Muscle of leg (tissue), 16 donors: ENCODE measurements at places on chromosomes 2 and 18. TPM values are rescaled to one million over a fixed set of nuclear protein-coding genes. Genes with fewer than 3 reads are reported as not detected.

GRCh38 chr2:55425431-55425831, 5.8 kb upstream of the CCDC88A start:
- H3K4me1 ChIP-seq: peaks cover 6% of the 10 kb centered on the region
- DNase-seq: no peak
- H3K36me3 ChIP-seq: no peaks in the 10 kb centered on the region
- no peaks in the 10 kb centered on the region for H3K27me3 ChIP-seq
- no peak overlapping the region for H3K27ac ChIP-seq
- H3K4me3 ChIP-seq: no peak overlapping the region

DNA sequence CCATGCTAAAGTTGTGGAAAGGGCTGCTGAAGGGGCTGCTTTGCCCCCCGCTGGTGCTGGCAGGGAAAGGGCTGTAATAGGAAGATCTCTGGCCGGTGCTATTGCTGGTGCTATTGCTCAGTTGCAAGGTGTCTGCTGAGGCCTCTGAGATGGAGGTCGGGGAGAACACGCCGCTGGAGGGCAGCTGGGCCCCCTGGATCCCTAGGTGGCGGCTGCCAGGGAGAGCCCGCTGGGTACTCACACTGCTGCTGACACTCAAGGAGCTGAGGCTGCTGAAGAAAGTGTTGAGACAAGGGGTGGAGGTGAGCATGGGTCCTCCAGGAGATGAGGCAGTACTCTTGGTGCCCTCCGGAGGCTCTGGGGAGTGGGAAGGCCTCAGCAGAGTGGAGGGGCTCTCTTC, 4.2 kb downstream of the FOXI3 start:
- H3K27me3 ChIP-seq: peaks cover 53% of the 10 kb centered on the region
- H3K4me1 ChIP-seq: peaks cover 4% of the 10 kb centered on the region
- H3K36me3 ChIP-seq: no peaks in the 10 kb centered on the region
- no peak for DNase-seq
- H3K27ac ChIP-seq: no peak overlapping the region

DNA sequence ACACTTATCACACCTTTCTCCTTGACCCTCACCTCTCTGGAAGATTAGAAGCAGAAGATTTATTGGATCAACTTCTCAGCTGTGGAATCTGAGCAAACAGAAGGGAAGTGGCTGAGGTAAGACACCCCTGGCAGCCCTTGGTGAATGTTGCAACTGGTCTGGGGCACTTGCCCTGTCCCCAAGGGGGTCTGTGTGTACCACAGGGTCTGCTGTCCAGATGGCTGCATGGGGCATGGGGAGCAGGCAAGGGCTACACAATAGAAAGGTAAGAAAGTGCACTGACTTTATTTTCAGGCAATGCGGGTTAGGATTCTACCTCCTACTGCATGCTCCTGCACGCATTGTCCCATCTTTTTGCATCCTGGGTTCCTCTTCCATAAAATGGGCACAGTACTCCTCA, 238.4 kb upstream of the SMAD2 start:
- H3K27ac ChIP-seq: no peak overlapping the region
- H3K27me3 ChIP-seq: no peaks in the 10 kb centered on the region
- DNase-seq: no peak
- no peak overlapping the region for H3K4me3 ChIP-seq
- peaks cover 35% of the 10 kb centered on the region for H3K4me1 ChIP-seq
- H3K36me3 ChIP-seq: no peaks in the 10 kb centered on the region

- H3K27me3 ChIP-seq: no peaks in the 10 kb centered on the region
- DNase-seq: peak; percentile 17
- no peak overlapping the region for H3K4me3 ChIP-seq
- peaks cover 28% of the 10 kb centered on the region for H3K36me3 ChIP-seq
- H3K4me1 ChIP-seq: no peaks in the 10 kb centered on the region
Measured at GRCh38 chr2:218679119-218679518, 7.2 kb downstream of the STK36 start.

- no peak overlapping the region for H3K27ac ChIP-seq
- H3K27me3 ChIP-seq: no peaks in the 10 kb centered on the region
- H3K4me1 ChIP-seq: peaks cover 6% of the 10 kb centered on the region
- peaks cover 2% of the 10 kb centered on the region for H3K36me3 ChIP-seq
- no peak for DNase-seq
Measured at GRCh38 chr18:6793455-6793854, 63.9 kb downstream of the ARHGAP28 start.

DNA sequence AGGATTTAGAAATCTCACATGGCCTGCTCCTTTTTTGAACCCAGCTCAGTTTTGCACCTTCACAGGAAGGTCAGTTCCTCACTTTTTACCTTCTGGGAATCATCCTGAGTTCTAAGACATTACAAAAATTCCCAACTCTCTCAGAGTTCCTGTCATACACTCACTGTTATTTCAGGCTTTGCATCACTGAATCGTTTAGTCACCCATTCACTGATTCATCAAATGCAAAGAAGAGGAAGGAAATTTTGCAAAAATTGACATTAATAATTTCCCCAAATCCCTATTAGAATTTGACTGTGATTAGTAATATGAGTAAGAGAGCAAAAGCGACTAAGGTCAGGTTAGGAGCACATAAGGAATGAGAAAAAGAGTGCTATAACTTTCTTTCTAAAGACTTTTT, 197.5 kb downstream of the PDE1A start:
- H3K4me3 ChIP-seq: no peak overlapping the region
- H3K36me3 ChIP-seq: no peaks in the 10 kb centered on the region
- DNase-seq: no peak
- no peaks in the 10 kb centered on the region for H3K4me1 ChIP-seq

DNA sequence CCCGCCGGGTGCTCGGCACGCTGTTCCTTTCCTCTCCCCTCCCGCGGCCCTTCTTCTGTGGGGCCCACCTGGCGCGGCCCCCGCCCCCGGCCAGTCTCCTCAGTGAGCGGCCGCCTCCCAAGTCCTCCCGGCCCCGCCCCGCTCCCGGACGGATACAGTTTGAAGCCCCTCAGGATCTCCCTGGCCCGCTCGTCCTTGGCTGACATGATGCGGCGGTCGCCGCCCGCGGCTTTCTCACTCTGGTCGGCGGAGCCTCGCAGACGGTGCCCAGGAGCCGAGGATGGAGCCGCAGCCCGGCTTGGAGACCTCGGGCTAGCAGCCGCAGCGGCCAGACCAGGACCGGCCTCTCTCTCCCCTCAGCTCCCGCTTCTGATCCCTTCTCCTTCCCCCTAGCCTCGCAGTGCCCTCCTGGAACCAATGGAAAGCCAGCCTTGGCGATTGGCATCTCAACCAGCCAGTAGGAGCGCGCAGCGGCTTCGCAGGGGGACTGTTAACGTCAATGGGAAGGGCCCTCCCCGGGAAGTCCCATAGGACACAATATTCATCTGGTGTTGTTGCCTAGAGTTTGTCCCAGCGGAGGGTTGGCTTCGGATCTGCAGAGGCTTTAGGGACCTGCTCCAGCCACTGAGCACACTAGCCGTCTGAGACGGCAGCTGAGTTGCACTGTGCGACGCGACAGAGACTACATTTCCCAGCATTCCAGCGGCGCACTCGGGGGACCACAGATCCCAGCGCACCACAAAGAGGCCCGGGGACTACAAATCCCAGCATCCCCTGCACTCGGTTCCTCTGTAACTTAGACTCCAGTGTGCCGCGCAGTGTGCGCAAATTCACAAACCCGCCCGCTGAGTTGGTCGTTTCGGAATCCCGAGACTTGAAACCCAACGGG, at the start of gene PDE6D:
TSS of gene PDE6D (minus strand) at position 374 of the 889 bp plus-strand sequence. CDS start at position 206, 168 bp downstream.
- peaks cover 12% of the 10 kb centered on the region for H3K4me1 ChIP-seq
- peak within 1 kb of the TSS; percentile 87 for H3K27ac ChIP-seq
- no peaks in the 10 kb centered on the region for H3K27me3 ChIP-seq
- DNase-seq: peak; percentile 100

DNA sequence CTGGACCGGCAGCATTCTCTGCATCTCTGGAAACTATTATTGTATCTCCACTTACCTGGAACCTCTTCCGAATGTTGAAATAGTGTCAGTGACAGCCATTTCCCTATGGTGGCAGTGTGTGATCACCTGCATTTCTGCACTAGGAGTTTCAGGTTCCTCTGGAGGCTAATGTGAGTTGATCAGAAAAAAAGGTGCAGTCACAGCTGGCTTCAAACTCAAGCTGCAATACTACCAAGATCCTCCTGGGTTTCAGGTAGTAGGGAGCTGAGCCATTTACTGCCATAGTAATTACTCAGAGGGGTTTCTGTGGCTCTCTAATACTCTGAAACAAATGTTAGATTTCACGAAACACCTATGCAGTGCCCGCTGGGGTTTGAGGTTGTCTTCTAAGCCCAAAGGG, 183.5 kb upstream of the OSR1 start:
- H3K36me3 ChIP-seq: no peaks in the 10 kb centered on the region
- peaks cover 2% of the 10 kb centered on the region for H3K4me1 ChIP-seq
- no peak overlapping the region for H3K4me3 ChIP-seq
- DNase-seq: no peak

- H3K4me1 ChIP-seq: no peaks in the 10 kb centered on the region
- no peak overlapping the region for H3K4me3 ChIP-seq
- no peaks in the 10 kb centered on the region for H3K36me3 ChIP-seq
Measured at GRCh38 chr2:35228584-35228983, 1127.0 kb upstream of the CRIM1 start.

GRCh38 chr2:181741756-181742155, 61.4 kb upstream of the NEUROD1 start:
- H3K27ac ChIP-seq: no peak overlapping the region
- H3K4me1 ChIP-seq: no peaks in the 10 kb centered on the region
- DNase-seq: peak; percentile 10
- H3K4me3 ChIP-seq: no peak overlapping the region
- no peaks in the 10 kb centered on the region for H3K36me3 ChIP-seq

- H3K27me3 ChIP-seq: no peaks in the 10 kb centered on the region
- no peak for DNase-seq
- H3K4me1 ChIP-seq: no peaks in the 10 kb centered on the region
- no peak overlapping the region for H3K27ac ChIP-seq
- no peak overlapping the region for H3K4me3 ChIP-seq
Measured at GRCh38 chr2:207459990-207460757, 69.6 kb upstream of the CREB1 start.

GRCh38 chr18:56270671-56271250, 367.6 kb downstream of the TXNL1 start:
- H3K27ac ChIP-seq: no peak overlapping the region
- H3K4me1 ChIP-seq: peaks cover 9% of the 10 kb centered on the region
- H3K27me3 ChIP-seq: no peaks in the 10 kb centered on the region
- H3K4me3 ChIP-seq: no peak overlapping the region
- no peak for DNase-seq
- no peaks in the 10 kb centered on the region for H3K36me3 ChIP-seq

- H3K4me3 ChIP-seq: no peak overlapping the region
- no peak for DNase-seq
- H3K27me3 ChIP-seq: no peaks in the 10 kb centered on the region
Measured at GRCh38 chr2:189658306-189659212, 2.7 kb upstream of the ASNSD1 start.

GRCh38 chr2:20023688-20024087, 11.2 kb upstream of the MATN3 start:
- peaks cover 11% of the 10 kb centered on the region for H3K36me3 ChIP-seq
- DNase-seq: no peak
- H3K27me3 ChIP-seq: no peaks in the 10 kb centered on the region

GRCh38 chr18:5627776-5628511, 84.1 kb upstream of the EPB41L3 start:
- peaks cover 40% of the 10 kb centered on the region for H3K27me3 ChIP-seq
- peak overlapping the region; percentile 63 for H3K4me3 ChIP-seq
- no peaks in the 10 kb centered on the region for H3K36me3 ChIP-seq
- no peak for DNase-seq
- no peak overlapping the region for H3K27ac ChIP-seq

GRCh38 chr2:150101947-150102346, 385.5 kb downstream of the RND3 start:
- H3K4me1 ChIP-seq: no peaks in the 10 kb centered on the region
- no peak overlapping the region for H3K4me3 ChIP-seq
- no peak for DNase-seq
- no peak overlapping the region for H3K27ac ChIP-seq

- no peak overlapping the region for H3K27ac ChIP-seq
- no peak overlapping the region for H3K4me3 ChIP-seq
- no peaks in the 10 kb centered on the region for H3K4me1 ChIP-seq
- no peaks in the 10 kb centered on the region for H3K36me3 ChIP-seq
- H3K27me3 ChIP-seq: no peaks in the 10 kb centered on the region
Measured at GRCh38 chr2:39409697-39410389, 27.2 kb downstream of the MAP4K3 start.

GRCh38 chr18:32372381-32373061, 98.2 kb downstream of the GAREM1 start:
- H3K4me1 ChIP-seq: peaks cover 4% of the 10 kb centered on the region
- no peak overlapping the region for H3K4me3 ChIP-seq
- no peaks in the 10 kb centered on the region for H3K27me3 ChIP-seq

DNA sequence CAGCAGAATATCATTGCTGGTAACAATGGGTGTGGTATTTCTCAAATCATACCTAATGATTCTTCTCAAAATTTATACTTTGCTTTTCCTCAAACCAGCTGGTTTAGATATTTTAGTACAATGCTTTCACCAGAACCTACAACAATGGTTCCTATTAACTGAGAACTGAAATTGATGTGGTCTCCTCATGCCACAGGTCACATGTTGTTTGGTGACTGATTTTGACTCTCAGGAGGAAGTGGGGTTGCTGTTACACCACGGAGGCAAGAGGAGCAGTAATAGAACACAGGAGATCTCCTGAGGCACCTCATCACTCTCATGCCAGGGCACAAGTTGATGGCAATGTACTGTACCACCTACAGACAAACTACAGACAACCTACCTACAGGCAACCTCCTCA, 3.0 kb upstream of the CEP68 start:
- H3K27ac ChIP-seq: no peak overlapping the region
- no peaks in the 10 kb centered on the region for H3K36me3 ChIP-seq
- peaks cover 16% of the 10 kb centered on the region for H3K4me1 ChIP-seq
- H3K27me3 ChIP-seq: no peaks in the 10 kb centered on the region
- no peak overlapping the region for H3K4me3 ChIP-seq
- no peak for DNase-seq

DNA sequence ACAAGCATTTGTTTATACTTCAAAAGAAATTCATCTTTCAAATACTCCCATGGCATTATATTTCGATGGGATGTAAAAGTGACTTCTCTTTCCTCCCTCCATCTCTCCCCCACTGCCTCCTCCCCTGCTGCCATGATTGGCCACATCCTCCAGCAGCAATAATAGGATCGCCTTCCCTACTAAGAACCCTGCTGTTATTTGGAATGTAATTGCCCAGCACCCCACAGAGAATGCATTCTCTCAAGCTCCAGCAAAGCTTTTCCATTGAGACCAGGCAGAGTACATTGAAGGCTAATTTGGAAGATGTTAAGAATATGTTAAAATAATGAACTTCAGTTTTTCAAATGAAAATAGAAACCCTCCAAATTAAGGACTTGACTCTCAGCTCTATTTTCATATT, 375.4 kb upstream of the ACVR2A start:
- H3K4me1 ChIP-seq: no peaks in the 10 kb centered on the region
- no peak for DNase-seq
- no peak overlapping the region for H3K4me3 ChIP-seq

GRCh38 chr2:88190808-88191721, 20.9 kb downstream of the THNSL2 start:
- peaks cover 2% of the 10 kb centered on the region for H3K27me3 ChIP-seq
- no peak overlapping the region for H3K4me3 ChIP-seq
- no peaks in the 10 kb centered on the region for H3K36me3 ChIP-seq
- no peak overlapping the region for H3K27ac ChIP-seq
- DNase-seq: peak; percentile 52

Gene DSG3
- total RNA-seq: not detected

Gene CYS1
- 11.5 TPM for total RNA-seq

Gene CXCR4
- total RNA-seq: 23.1 TPM

Gene FMNL2
- total RNA-seq: 24.1 TPM

Gene GAREM2
- 2.5 TPM for total RNA-seq

Gene NCKAP5
- 4.7 TPM for total RNA-seq

Gene RBM43
- 5.8 TPM for total RNA-seq

Gene ANKRD53
- total RNA-seq: 0.80 TPM

Gene ZSWIM2
- not detected for total RNA-seq

Gene LHCGR
- 0.44 TPM for total RNA-seq

Gene PLCD4
- total RNA-seq: 41.8 TPM

Gene SERPINB12
- total RNA-seq: 0.62 TPM

Gene ANKRD44
- total RNA-seq: 26.3 TPM

Gene IL37
- total RNA-seq: not detected
